T-helper 2 cell (primary cell): ENCODE measurements at places on chromosomes 11 and 22.

GRCh38 chr11:104872393-104872792, 25.9 kb downstream of the CASP12 start:
- DNase-seq: no peak

- no peak for DNase-seq
Measured at GRCh38 chr22:43209523-43209890, 22.6 kb upstream of the TTLL12 start.

- no peak for DNase-seq
Measured at GRCh38 chr11:65150509-65151299, 16.4 kb upstream of the SYVN1 start.

- no peak for DNase-seq
Measured at GRCh38 chr11:99545616-99546015, 524.9 kb downstream of the CNTN5 start.

- no peak for DNase-seq
Measured at GRCh38 chr11:10641912-10642697, 51.5 kb downstream of the IRAG1 start.

GRCh38 chr22:26887456-26887855, 230.1 kb downstream of the MIAT start:
- DNase-seq: no peak

- no peak for DNase-seq
Measured at GRCh38 chr11:22340701-22341587, 2.8 kb downstream of the SLC17A6 start.
